NCI-H1694 (cell line): ENCODE measurements at places on chromosomes 5 and 9.

- no peak for DNase-seq
Measured at GRCh38 chr5:77569409-77569808, 69.1 kb downstream of the OTP start.

DNA sequence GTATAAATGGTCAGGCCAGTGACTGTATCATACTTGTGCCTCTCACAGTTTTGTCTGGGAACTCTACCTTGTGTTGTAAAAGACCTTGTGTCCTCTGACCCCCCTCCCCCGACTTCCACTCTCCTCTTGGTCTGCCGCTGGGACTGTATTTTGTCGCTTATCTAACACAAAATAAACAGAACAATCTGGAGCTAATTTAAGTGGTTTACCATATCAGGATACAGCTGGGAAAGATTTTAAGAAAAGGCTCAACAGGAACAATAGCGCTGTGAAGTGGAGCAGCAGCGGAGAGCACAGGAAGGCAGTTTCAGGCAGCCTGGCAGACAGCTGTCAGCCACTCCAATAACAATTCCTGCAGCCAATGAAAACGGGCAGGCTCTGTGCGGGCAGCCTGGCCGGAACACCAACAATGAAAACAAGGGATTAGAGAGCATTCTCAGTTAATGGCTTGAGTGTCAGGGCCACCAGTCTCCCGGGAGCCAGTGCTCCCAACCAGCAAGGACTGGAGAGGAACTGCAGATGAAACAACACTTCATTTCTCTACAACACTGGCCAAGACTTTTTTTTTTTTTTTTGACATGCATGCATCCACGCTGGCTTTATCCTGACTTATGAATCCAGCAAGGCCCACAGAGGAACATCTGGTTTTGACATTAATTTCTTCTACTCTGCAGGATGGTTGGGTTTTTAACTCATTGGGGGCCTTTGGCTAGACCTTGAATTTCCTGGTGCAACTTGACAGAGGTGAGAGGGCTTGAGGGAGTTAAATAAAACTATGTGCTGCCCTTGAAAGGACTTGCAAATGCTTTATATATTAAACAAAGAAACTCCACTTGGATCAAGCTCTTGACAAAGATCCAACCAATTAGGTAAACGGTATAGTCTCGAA, 76.7 kb downstream of the ARSB start:
- DNase-seq, result peak; percentile 74

DNA sequence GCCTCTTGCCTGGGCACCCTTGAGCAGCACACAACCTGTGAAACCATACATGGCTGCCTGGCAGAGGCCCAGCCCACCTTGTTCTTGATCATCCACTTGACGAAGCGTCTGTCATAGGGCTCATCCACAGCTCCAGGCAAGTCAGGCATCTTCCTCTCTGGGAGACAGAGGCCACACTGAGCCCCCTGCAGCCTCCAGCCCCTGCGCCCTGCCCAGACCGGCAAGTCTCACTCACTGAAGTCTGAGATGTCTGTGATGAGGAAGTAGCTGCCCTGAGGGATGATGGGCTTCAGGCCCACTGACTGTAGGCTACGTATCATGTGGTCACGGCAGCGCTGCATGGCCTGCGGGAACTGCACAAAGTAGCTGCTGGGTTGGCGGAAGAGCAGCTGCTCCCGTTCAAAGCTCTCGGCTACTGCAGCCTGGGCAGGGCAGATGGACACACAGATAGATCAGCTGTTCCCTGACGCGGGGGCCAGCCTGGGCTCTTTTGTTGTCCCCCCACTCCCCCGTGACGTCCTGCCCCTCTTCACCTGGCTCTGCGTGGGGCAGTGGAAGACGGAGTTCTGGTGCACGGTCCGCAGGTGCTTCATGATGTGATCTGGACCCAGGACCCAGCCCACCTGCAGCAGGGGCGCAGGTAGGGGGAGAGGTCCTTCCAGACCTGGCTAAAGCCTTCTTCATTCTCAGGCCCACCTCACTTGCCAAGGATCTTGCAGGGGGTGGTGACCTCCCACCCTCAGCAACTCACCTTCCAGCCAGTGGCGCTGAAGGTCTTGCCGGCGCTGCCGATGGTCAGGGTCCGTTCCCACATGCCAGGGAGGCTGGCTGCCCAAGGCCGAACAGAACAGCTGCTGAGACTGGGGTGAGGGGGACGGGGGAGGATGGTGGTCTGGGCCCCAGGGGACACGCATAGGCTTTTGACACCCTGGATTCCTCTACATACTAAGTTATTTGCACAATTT, 5.9 kb upstream of the SPOUT1 start:
- DNase-seq, result no peak

DNA sequence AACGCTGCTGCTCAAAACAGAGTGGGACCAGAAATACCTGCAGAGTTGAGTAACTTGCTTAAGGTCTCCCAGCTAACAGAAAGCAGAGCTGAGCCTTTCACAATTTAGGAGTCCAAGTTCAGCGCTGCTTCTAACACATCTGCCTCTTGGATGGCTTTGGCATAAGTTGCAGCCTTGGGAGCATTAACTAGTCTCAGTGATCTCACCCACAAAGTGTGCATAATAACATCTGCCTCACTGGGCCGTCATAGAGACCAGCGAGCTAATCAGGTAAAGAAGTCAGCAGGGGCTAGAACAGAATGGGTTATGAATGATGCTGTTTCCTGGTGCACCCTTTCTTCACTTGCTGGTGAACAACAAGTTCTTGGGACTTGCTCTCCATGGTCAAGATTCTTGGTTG, 36.5 kb downstream of the WWC1 start:
- no peak for DNase-seq

- no peak for DNase-seq
Measured at GRCh38 chr9:120490888-120491595, 88.9 kb downstream of the CDK5RAP2 start.

GRCh38 chr9:123727332-123727731, 202.6 kb downstream of the DENND1A start:
- DNase-seq, result no peak

GRCh38 chr9:33988219-33988890, 60.3 kb downstream of the UBAP2 start:
- no peak for DNase-seq

GRCh38 chr9:128593856-128594255, 41.5 kb downstream of the SPTAN1 start:
- DNase-seq, result no peak

DNA sequence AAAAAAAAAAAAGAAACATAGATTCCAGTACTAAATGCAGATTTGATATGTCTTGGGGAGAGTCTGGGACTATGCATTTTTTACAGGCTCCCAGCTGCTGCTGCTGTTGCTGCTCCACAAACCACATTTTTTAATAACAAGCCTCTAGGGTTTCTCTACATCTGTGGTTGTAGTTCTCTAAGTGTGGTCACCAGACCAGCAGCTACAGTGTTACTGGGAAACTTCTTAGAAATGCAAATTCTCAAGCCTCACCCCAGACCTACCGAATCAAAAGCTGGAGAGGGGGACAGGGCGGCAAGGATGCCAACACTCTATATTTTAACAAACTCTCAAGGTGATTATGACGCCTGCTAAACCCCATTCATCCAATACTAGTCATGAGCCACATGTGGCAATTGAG, 293.4 kb upstream of the PTGER4 start:
- DNase-seq, result no peak

DNA sequence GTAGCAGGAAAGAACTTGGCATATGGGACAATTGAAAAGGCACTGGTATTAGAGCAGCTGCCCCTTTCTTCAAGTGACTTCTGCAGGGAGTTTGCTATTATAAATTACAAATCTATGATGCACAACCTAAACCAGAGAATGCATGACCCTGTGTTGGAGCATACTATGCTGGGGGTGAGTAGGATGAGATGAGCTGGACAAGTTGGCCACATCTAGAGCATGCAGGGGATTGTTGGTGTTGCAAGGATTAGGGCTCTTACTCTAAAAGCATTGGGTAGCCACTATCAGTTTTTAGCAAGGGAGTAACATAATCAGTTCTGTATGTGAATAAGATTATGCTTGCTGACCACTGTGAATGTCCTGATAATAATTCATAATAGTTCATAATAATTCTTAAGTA, 186.7 kb downstream of the KIAA0825 start:
- no peak for DNase-seq

DNA sequence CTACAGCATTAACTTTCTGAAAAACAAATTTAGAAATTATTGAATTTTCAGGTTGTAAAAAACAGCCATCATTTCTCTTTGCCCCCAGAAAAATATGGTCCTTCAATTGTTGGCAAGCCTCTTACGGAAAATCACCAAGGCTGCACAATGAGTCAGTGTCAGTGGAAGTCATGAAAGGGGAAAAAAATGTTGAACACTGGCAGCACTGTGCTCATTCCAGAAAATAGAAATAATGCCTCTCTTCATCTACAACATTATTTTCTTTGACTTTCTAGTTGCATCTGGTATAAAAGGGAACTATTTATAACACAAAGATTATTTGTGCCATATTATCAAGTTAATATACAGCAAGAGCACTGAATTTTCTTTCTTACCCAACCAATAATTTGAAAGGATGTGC, 26.7 kb upstream of the STK32A start:
- no peak for DNase-seq
